Amniotic epithelial cell (primary cell): ENCODE measurements at places on chromosomes 3 and 15.

DNA sequence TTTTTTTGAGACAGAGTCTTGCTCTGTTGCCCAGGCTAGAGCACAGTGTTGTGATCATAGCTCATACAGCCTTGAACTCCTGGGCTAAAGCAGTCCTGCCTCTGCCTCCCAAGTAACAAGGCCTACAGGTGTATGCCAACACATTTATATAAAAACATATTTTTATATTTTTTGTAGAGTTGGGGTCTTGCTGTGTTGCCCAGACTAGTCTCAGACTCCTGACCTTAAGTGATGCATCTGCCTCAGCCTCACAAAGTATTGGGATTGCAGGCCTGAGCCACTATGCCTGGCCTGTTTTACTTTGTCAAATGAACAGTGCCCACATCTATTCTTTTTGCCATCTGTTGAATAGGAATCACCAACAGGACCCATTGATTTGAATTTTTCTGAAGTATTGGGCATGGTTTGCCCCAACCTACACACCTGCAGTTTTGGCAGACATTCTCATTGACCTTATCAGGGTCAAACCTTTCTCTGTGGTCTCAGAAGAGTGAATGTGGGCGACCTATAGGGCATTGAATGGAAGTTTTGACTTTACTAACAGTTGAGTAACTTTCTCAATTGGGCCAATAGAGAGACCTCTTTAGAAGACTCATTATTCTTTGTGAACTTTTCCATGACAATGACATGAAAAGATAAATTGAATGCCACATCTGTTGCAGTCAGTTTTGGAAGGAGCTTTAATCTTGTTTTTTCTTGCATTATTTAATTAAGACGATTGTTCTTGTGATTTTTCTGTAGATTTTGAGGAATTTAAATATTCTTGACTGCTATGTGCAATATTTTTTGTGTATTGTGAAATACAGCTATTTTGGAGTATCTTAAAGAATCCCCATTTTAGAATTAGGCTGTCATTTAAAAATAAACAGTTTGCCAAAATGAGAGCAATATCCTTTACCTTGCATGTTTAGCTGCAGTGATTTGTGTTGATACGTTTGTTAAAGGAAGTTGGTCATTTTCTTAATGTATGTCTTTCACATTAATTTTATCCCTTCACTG is 2.7 kb downstream of the IREB2 start:
- DNase-seq, result no peak

DNA sequence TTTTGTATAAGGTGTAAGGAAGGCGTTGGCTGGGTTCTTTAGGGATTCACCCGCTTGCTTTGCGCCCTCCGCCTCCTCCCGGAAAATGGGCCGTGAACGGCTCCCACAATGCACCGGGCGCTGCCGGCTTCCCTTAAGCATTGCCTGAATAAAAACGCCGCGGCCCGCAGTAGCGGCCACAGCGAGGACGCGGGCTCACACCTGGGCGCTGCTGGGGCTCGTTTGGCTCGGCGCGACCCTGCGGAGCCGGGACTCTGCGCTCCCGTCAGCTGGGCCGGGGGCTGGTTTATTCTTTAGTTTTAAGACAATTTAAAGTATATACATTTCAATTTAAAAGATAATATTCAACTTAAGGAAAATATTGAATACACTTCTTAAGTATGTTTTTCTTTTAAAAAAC is 343.5 kb upstream of the RGMA start:
- no peak for DNase-seq

GRCh38 chr3:3200632-3201212 is 21.2 kb upstream of the CRBN start:
- peak; percentile 51 for DNase-seq

DNA sequence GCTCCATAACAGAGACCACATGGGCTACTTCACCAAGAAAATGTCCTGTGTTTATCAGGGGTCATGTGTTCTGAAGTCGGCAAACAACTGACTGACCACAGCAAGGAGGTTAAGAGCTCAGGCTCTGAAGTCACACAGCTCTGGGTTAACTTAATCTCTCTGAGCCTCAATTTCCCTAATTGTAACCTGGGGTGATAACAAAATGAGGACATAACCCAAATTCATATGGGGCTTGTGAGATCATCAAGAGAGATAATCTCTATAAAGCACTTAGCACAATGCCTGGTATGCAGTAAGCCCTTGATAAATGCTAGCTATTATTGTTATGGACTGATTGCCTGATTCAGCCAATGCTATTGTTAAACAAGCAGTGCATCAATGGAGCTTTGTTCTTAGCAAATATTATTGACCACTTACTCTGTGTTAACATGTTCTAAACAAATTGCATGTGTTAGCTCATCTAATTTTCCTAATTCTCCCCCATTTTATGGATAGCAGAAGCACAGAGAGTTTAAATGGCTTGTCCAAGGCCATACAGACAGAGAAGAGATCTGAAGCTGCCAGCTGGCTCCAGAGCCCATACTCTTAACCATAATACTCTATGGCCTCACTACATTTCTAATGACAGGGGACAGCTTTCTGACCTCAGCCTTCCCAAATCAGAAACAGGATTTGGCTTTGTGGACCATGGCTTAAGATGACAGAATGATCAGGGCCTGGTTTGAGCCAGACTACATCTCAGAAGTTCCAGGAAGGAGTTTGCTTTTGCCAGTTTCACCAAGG is 78.3 kb downstream of the SHQ1 start:
- no peak for DNase-seq

DNA sequence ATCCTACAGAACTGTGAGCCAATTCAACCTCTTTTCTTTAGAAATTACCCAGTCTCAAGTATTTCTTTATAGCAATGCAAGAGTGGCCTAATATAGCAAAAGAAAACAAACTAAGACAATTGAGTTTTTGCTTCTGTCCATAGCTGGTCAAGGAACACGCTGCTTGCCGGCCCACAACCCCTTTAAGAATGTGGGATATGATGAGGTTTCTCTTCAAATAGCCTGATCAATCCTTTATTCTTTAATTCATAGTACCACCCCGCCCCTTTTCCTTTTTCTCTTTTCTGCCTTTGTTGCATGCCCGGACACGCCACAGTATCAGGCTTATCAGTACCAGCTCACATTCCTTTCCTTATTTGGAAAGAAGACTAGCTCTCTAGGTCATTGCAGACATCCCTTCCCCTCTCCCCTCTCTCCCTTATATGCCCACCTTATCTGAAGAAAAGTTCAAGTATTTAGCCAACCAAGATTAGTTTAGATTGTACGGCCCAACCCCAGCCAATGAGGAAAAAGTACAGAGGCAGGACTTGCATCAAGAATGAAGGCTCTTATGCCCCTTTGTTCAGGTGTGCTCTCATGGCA is 404.5 kb downstream of the OCA2 start:
- DNase-seq, result no peak

- no peak for DNase-seq
These were observed 47.7 kb downstream of the ZBTB20 start for GRCh38 chr3:115099134-115099985.

GRCh38 chr3:115666920-115667737 is 43.8 kb downstream of the GAP43 start:
- peak; percentile 43 for DNase-seq

- DNase-seq, result peak; percentile 68
These were observed 60.9 kb upstream of the EIF1B start for GRCh38 chr3:40248591-40248990.

DNA sequence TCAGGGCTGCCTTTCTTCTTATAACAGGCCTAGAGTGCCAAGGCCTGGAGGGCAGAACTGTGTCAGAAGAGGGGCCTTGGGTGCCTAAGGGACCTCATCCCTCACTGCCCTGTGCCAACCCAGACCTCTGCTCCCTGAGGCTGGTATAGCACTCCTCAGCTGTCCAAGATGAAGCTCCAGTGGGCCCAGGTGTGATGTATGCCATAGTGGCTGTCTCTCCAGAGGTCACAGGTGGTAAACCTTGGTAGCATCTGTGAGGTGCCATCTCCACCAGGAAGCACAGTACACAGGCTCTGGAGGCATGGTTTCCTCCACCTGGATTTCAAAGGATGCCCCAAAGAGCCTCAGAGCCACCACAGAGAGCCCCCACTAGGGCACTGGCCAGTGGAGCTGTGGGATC is 12.3 kb upstream of the KLHL40 start:
- DNase-seq, result no peak

GRCh38 chr15:63503739-63504246 is 600 bp upstream of the USP3 start:
- peak; percentile 98 for DNase-seq

GRCh38 chr3:53198256-53198977 is 37.4 kb downstream of the PRKCD start:
- no peak for DNase-seq

DNA sequence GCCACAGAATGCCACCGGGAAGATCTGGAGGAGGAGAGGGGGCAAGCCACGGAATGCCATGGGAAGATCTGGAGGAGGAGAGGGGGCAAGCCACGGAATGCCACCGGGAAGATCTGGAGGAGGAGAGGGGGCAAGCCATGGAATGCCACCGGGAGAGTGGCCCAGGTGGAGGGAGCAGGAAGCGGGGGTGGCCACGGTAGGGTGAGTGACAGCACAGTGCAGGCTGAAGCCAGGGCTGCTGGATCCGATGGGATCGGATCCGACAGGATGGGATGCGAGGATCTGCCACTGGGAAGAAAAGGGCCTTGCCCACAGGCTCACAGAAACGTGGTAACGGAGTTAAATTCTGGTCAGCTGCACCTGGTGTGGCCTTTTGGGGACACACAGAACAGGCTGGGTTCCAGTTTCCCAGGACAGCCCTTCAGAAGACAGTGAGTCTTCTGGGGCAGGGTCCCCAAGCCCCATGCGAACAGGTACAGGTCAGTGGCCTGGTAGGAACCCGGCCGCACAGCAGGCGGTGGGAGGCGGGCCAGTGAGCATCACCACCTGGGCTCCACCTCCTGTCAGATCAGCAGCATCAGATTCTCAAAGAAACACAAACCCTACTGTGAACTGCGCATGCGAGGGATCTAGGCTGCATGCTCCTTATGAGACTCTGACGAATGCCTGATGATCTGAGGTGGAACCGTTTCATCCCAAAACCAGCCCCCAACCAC is 58.8 kb downstream of the XXYLT1 start:
- DNase-seq, result no peak

DNA sequence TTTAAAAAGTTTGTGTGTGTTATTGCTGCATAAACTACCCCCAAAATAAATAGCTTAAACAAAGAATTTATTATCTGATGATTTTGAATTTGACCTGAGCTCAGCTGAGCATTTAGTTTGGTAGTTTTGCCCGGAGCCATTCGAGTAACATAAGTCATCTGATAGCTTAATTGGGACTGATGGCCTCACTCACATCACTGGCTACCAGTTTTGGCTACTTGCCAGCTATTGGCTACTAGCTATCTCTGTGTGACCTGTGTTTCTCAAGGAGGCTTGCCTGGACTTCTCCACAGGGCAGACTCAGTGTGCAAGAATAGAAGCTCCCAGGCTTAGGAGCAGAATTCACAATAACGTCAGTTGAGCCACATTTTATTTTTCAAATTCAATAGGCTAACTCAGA is 9.0 kb downstream of the CNTN3 start:
- no peak for DNase-seq

DNA sequence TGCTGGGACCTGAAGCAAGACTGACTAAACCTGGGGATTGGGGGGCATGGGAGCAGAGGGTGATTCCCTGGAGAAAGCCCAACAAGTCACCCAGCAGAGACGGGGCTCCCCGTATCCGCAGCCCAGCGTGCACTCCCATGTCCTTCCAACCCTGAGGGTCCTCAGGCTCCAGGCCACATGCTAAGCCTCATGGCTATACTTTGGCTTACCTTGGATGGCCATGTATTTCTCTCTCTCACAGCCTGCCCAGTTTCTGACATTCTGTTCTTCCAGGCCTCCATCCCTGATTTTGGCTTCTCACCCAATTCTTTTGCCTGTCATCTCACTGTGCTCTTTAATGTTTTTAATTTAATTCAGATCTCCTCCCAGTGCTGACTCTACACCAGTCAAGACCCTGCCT is 126.8 kb upstream of the CTDSPL start:
- no peak for DNase-seq

DNA sequence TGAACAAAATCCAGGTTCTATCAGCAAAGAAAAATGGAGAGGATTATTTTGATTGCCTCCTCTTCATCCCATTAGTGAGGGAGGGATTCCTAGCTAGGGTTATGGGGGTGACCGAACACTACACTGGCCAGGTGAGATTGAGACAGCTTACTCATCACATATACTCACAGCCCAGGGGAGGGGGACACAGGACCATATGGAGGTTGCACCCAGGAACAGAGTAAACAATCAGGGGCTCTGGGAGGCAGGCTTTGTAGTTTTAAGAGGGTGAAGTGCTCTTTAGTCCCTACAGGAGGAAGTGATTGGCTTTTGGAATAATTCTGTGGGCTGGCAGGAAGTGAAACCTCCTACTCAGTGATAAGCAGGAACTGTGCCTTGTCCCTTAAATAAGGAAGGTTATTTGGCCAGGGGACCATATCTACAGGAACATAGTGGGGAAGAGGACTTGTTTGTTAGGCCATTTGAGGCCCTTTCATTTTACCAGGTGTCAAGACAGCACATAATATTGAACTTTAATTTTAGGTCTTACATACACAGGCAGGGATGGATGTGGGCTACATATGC is 17.5 kb upstream of the KCTD6 start:
- no peak for DNase-seq

GRCh38 chr3:174524203-174524602 is 334.9 kb upstream of the NAALADL2 start:
- DNase-seq, result no peak

GRCh38 chr3:113668015-113668414 is 28.4 kb downstream of the USF3 start:
- DNase-seq, result no peak

GRCh38 chr3:120682095-120682681 is at the start of gene HGD:
TSS of gene HGD (minus strand) at chr3:120682239. CDS start at chr3:120682111, 128 bp downstream.
- no peak for DNase-seq

DNA sequence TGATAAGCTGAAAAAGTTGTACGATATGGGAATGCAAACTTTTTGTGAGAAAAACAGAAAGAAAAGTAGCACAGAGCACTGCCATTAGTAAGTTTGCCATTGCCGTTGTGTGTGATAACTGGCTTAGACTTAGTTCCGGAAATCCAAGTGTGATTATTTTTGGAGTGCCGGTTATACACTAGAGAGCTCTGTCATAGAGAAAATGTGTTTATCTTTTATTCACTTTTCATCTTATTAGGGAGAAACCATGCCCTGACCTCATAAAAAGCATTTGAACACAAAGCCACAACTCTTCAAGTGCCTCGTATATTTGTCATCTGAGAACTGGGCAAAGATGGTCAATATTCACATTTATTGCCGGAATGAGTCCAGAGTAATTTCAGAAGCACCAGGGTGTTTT is 36.1 kb downstream of the CTDSPL start:
- DNase-seq, result no peak

- DNase-seq, result no peak
These were observed 25.2 kb downstream of the PML start for GRCh38 chr15:74019734-74020133.

DNA sequence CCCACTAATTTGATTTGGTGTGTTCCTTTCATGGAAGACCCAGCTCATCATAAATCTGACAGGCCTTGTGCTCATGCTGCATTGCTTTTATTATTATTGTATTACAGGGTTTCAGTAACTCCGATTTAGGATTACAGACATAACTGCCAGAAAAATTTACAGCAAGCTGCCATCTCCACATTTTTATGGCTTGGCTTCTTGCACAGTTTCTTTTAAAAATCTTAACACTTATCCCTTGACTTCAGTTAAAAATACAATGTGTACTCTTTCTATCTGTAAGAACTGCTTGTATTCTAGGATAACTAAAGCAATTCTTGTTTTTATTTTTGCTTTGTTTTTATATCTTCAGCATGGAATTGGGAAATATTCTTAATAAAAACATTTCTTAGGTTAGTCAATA is 612.2 kb downstream of the DIPK2A start:
- DNase-seq, result no peak
